ENCODE measurements at places on chromosomes 11 and 22.

- DNase-seq, result no peak
Measured at GRCh38 chr11:76723548-76723947, 53.0 kb upstream of the LRRC32 start.

DNA sequence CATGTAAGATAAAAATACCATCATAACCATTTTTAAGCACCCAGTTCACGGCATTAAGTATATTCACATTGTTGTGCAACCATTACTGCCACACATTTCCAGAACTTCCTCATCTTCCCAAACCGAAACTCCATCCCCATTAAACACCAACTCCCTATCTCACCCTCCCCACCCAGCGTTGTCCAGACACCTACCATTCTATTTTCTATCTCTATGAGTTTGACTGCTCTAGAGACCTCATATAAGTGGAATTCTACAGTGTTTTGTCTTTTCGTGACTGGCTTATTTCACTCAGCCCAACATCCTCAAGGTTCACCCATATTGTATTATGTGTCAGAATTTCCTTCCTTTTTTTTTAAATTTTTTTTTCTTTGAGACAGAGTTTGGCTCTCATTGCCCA is 45.2 kb downstream of the PPFIA1 start:
- DNase-seq, result no peak

- no peak for DNase-seq
Measured at GRCh38 chr22:31075961-31076360, 5.2 kb upstream of the SMTN start.

- DNase-seq, result no peak
Measured at GRCh38 chr11:47908198-47908597, 60.0 kb upstream of the NUP160 start.

- DNase-seq, result no peak
Measured at GRCh38 chr11:33062137-33062536, 22.8 kb downstream of the TCP11L1 start.

GRCh38 chr22:16603448-16603768 is 10.8 kb upstream of the CCT8L2 start:
- DNase-seq, result no peak

DNA sequence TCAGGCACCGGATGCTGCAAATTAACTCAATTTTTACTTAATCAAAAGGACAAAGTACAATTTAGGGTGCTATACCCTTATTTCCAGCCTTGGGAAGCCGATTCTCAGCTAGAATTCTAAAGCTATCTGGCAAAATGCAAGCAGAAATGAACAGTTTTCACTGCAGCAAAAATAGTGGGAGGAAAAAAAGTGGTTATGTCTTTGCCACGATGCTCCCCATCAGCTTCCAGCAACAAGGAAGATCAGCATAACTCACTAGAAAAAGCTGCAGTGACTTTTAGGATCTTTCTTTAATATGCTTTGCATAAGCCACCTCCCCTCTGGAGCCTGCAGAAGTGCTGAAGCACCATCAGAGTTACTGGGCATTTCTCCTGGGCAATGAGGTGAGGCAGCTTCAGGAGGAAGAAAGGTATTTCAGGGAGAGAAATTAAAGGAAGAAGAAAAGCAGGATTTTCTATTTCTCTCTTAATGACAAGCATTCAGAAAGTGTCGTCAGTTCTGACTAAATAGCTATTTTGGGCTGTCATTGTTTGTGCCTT is 702.9 kb downstream of the DLG2 start:
- no peak for DNase-seq

DNA sequence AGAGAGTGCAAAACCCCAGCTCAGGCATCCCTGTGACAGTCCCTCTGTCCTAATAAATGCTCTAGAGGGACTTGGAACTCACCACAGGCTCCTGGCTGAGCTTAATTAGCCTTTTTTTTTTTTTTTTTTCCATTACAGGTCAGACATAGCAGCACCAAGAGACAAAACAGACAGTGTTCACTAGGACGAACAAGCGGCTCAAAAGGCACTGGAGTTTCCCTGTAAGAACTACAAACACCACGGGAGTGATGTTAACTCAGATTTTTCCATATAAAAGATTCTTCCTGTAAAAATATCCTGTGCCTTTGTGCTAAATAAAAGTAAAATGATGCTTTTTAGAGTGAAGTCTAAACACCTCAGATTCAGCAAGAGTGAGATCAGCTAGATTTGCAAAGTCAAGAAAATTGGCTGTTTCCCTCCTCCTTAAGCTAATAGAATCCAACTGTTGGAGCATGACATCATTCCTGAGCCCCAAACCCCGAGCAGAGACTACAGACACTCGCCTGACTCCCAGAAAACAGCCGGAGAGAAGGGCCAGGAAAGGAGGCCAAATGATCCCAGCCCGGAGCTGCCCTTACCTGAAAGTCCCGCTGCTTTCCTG is 101.0 kb upstream of the AKIP1 start:
- DNase-seq, result no peak

GRCh38 chr11:64482588-64482987 is 108.4 kb upstream of the SLC22A12 start:
- DNase-seq, result no peak

GRCh38 chr11:102495161-102496042 is 35.1 kb downstream of the MMP7 start:
- no peak for DNase-seq

DNA sequence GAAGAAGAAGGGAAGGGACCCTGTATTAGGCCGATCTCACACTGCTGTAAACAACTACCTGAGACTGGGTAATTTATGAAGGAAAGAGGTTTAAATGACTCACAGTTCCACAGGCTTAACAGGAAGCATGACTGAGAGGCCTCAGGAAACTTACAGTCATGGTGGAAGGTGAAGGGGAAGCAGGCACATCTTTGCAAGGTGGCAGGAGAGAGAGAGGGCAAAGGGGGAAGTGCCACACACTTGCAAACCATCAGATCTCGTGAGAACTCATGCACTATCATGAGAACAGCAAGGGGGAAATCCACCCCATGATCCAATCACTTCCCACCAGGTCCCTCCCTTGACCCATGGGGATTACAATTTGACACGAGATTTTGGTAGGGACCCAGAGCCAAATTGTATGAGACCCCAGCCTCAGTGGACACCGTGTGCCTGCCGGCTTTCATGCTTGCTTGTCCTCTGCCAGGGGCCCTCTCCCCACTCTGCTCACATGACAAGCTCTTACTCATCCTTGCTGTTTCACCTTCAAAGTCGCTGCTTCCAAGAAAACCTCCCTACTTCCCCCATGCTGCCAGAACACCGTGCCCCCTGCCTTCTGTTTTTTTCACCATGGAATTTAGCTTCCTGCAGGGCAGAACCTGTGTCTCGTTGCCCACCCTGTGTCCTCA is 23.3 kb upstream of the PPFIA1 start:
- no peak for DNase-seq

GRCh38 chr11:957212-957920 is 31.7 kb downstream of the AP2A2 start:
- no peak for DNase-seq

GRCh38 chr11:63910675-63911074 is 6.3 kb downstream of the RCOR2 start:
- no peak for DNase-seq

DNA sequence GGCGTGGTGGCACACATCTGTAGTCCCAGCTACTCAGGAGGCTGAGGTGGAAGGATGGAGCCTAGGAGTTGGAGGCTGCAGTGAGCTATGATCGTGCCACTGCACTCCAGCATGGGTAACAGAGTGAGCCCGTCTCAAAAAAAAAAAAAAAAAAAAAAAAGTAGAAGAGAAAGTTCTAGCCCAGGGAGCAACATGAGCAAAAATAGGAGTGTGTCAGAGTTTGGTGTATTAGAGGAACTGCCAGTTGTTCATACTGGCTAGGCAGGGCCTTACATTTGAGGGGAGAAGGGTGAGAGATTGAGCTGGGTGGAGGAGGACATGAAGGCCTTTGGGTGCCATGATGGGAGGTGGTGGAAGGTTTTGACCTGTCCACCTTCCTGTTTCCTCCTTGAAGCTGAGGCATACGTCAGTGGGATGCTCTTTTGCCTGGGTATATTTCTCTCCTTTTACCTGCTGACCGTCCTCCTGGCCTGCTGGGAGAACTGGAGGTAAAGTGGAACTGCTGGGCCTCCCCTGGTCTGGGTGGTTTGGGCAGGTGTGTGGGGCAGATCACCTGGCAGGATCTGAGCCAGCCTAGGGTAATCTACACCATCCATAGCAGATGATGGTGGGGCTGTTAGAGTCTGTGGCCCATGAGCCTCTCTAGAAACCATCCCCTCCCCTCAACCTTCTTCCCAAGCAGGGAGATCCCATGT is 7.3 kb downstream of the SIDT2 start:
- no peak for DNase-seq

GRCh38 chr22:49295851-49296560 is 531.7 kb downstream of the BRD1 start:
- DNase-seq, result no peak

- no peak for DNase-seq
Measured at GRCh38 chr11:95445746-95446333, 214.8 kb upstream of the SESN3 start.

- DNase-seq, result no peak
Measured at GRCh38 chr11:92826136-92826535, 143.3 kb upstream of the MTNR1B start.

DNA sequence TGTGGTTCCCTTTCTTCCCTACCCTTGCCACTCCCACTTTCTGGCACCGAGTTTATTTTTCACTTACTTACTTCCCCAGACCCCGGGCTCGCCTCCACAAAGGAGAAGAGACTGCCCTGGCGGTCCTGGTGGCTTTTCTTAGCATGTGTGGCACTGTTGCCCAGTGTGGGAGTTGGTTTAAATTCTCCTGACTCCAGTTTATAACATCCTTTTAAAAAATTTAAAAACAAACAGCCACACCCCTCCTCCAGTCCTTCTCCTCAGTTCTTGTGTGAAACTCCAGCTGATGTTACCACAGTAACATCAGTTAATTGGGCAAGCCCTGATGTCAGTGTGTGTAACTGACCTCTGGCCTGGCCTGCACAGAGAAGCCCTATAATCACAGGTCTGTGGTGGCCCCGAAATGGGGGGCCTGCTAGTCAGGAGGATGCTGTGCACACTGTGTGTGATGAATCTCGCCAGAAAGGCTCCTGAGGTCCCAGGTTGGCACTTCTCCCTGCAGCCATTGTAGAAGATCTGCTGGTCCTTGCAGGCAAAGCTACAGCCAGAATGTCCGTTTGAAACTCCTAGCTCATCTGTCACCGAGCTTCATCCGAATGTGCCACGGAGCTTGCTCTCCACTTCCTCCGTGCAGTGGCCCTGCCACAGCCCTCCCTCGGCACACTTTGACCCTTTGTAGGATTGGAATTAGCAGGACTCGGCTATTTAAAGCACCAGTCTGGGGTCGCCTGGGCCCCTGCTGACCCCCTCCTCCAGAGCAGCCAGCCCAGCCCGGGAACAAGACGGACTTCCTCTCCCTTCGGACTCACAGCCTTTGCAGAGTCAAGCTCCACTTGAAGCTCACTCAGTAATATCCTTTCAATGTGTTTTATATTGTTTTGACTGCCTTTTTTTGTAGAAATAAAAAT is 7.6 kb downstream of the YDJC start:
- no peak for DNase-seq

DNA sequence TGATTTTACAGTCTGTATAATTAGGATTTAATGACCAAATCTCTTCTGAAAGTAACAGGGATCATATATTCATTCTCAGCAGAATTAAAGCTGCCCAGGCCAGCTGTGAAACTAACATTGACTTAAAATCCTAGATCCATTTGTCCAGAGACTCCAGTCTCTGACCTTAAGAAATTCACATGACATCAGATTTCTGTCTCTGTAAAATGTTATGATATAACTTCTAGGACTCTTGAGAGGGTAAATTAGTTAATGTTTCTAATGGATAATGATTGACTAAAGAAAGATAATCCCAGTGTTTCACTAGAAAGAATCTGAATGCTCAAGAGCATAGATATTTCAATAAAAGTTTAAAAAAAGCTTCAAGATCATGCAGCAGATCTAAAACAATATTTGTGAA is 6.3 kb downstream of the NOX4 start:
- no peak for DNase-seq

GRCh38 chr22:20221421-20222340 is 46.4 kb downstream of the RTN4R start:
- no peak for DNase-seq

Measured in cortex of kidney (tissue), 1 donor.